ENCODE measurements at places on chromosomes 7 and 10.

GRCh38 chr10:76649723-76650127, 987.9 kb downstream of the KCNMA1 start:
- peak; percentile 55 for DNase-seq

GRCh38 chr7:50405221-50405620, 44.9 kb downstream of the FIGNL1 start:
- no peak for DNase-seq

DNA sequence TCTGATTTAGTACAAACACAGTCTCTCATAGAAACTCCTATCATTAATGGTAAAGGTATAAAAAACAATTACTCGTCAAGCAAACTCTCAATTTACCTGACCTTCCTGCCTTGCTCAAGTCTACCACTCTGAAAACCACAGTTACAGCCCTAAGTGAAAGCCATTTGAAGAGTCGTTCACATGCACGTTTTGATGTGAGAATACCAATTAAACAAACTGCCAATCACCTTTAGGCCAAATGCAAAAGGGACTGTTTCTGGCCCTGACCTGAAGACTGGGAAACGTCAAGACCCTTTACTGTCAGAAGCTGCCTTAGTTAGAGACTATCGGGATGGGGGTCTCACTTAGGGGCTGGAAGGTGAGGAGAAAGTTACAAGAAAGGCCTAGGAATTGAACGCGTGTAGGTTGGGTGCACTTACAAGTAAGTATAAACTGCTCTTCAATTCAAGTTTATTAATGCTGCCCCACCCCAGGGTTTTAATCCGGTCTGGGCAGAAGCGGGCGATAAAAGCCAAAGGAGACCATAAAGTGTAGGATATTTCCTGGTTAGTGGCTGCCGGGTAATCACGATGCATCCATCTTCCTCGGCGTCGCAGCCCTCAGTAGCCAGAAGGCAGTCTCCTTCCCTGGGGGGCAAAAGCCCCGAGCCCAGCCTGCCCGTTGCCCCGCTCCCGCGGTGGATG, 935 bp downstream of the TM9SF3 start:
- peak; percentile 29 for DNase-seq

DNA sequence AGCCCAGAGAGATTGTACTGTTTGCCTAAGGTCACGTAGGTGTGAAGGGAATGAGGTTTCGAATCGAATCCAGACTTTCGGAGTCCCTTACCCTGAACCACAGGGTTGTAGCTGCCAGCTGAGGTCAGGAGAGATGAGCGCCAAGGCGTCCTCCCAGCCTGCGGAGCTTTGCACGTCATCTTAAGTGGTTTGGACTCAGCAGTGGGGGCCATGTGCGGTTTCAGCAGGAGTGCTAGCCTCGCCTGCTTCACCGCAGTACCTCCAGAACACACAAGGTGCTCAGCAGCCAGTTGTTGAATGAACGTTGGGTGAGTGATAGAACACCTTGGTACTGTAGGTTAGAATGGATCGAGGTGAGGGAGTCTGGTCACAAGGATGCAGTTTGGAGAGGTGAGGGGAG, 74.9 kb upstream of the PPIF start:
- no peak for DNase-seq

DNA sequence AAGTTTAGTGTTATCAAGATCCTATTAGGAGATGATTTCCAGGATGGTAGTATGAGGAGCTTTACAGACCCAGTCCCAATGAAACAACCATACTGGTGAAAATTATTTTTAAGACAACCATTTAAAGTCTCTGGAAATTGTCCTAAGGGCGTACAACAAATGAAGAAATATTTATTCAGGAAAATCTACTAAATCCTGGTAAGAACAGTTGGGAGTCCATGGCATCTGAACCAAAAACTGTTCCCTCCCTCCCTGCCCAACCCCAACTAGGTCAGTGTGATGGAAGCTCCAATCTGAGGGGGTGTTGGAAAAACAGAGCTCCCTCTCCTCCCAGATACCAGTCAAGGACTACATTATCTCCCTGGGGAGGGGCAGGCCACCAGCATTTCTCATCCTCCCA, 74.7 kb upstream of the MKLN1 start:
- DNase-seq = no peak

DNA sequence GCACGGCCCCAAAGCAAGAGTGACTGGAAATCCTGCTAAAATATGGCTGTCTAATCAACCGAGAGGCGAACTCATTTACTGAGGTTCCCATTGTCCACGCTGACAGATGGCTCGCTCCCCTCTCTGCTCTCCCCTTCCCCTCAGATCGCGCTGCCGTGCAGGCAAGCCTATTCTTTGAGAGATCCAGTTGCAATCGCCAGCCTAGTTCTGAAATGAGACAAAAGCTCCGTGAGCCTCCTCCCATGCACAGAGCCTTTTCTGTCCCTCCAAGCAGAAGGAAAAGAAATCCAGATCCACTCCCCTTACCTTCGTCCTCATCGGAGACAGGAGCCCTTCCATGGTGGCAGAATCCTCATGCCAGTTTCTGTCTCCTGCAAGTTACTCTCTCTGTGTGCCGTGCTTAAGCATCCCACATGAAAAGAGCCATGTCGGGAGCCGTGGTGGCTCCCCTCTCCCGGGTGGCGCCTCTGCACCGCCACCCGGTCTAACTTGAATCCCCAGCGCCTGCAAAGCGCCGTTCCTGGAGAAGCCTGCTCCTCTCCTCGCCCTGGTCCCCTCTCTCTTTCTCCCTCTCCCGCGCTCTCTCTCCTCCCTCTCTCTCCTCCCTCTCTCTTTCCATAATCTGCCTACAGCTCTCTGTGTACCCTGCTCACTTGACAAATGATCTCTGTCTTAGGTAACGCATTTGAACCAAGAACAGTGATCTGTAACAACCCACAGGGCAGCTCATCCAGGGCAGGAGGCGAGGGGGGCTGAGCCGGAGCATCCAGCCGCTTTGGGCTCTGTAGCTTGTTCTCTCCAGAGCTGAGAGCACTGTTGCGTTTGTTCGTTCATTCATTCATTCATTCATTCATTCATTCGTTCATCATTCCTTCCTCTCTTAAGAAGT, 156.8 kb downstream of the FRMD4A start:
- DNase-seq = peak; percentile 29

- DNase-seq = no peak
Measured at GRCh38 chr10:82914655-82915136, 1039.7 kb downstream of the NRG3 start.

GRCh38 chr10:107440741-107441140, 276.2 kb upstream of the SORCS1 start:
- DNase-seq = no peak

GRCh38 chr10:81040940-81041339, 503.2 kb downstream of the SH2D4B start:
- no peak for DNase-seq

GRCh38 chr10:124587811-124588211, 126.2 kb downstream of the LHPP start:
- no peak for DNase-seq

DNA sequence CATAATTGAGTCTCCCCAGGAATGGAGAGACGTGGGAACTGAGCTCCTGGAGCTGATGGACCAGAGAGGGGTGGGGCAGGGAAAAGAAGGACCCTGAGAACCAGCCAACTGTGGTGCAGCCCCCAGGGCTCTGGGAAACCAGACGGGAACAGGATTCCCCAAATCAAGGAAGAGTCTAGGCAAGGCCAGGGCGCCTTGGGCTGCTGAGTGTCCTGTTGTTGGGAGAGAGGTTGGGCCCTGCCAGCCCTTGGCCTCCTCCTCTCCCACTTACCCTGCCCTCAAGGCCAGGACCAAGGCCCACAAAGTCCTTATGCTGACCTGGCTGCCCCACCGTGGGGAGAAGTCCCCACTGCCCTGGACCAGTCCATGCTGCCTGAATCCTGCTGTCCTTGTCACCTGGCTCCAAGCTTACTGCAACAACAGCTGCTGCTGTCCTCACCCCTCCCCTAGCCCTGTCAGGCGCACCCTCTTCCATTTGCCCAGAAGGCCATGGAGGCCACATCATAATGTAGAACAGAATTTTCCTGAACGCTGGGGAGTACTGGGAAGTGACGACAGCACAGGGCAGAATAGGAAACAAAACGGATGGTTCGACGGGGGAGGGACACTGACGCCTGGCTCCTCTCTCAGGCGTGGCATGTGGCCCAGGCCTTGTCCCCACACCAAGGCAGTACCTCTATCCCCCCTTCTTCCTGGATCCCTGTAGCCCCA, 132.9 kb upstream of the ZMIZ1 start:
- no peak for DNase-seq

DNA sequence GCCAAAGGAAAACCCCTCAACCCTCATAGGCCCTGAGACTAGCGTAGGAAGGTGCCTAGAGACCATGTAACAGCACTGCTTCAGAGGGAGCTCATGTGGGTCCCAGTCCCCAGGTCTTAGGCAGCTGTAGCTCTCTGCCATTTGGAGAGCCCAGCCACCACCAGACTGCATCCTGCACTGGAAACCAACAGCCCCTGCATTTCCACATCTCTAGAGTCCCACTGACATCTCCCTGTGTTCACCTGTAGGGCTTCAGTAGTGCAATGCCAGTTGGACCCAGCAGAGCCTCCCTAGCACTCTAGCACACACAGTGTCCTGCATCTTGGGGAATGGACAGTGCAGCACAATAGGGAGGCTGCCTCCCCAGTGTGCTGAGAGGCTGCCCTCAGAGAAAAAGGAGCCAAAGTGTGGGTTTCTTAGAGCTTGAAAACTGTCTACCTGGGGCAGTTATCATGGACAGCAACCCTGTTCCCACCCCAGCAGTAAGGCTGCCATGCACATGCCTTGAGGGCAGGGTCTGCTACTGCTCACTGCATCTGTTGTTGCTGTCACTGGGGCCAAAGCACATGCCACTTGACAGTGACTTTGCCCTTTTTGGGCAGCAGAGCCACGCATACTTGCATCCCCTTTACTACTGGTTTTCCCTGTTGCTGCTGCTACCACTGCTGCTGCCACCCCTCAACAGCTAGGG, 46.7 kb upstream of the ANTXRL start:
- no peak for DNase-seq

DNA sequence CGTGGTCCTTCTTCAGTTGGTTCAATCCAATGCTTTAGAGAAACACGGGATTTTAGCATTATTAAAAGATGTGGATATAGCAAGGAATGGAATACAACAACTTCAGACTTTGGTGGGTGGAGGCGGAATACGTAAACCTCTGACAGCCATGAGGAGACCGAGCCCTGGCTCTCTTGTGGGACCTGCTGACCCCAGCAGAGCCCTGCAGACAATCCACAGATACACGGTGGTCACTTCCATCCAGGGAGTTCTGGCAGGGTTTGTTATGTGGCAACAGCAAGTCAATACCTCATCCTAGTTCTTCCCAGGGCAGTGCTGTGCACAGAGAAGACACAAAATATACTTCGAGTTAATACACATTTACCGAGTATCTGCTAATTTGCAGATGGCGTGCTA, 118.5 kb upstream of the DIP2C start:
- DNase-seq = no peak

- DNase-seq = no peak
Measured at GRCh38 chr10:78614267-78614666, 454.5 kb upstream of the ZMIZ1 start.

DNA sequence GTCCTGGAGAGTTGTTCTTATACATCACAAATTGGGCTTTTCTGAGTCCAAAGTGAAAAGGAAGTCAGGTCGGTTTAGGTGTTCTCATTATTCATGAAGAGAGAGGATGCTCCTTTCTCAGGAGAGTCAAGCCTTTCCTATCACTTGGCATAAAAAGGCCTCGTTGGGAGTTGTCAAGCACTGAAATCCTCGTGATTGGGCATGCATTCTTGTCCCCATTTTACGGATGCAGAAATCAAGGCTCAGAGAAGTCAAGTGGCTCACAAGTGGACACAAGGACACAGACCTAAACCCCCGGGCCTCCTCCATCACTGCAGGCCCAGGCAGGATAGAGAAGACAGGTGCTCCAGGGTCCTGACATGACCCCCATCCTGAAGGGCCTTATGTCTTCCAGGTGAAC, 8.5 kb downstream of the RBP3 start:
- no peak for DNase-seq

DNA sequence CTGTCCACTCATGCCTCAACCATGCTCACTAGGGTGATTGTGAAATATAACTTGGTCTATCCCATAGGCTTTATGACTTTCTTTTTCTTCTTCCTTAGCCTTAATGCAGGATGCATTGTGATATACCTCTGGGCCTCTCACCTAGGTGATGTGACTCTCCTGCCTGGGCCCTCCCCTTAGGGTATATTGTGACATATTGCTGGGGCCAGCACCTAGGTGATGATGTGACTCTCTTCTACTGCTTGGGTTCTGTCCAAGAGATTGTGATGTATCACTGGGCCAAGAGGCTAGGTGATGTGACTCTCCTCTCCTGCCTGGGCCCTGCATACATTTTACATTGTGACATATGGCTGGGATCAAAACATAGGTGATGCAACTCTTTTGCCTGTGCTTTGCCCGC, 14.7 kb upstream of the ZNF107 start:
- peak; percentile 61 for DNase-seq

- no peak for DNase-seq
Measured at GRCh38 chr10:58400609-58401008, 15.4 kb downstream of the TFAM start.

DNA sequence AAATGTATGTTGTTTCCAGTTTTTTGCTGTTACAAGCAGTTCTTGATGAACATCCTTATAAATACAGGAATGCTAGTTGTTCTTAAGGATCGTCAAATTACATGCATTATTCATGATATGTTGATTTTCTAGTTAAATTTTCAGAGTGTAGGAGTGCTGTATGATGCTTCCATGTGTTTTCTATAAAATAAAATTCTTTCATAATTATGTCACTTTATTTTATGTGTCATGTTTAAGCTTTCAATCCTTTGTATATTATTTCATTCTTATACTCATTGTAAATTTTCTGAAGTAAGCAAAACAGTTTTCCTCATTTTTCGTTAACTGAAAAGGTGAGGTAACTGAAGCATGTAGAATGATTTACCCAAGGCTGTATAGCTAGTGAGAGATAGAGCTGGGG, 16.8 kb upstream of the MYPN start:
- no peak for DNase-seq

- DNase-seq = no peak
Measured at GRCh38 chr10:48818861-48819520, 120.6 kb downstream of the LRRC18 start.

GRCh38 chr10:130338636-130339024, 202.4 kb downstream of the GLRX3 start:
- no peak for DNase-seq

- peak; percentile 4 for DNase-seq
Measured at GRCh38 chr10:20624642-20625041, 272.5 kb downstream of the NEBL start.

DNA sequence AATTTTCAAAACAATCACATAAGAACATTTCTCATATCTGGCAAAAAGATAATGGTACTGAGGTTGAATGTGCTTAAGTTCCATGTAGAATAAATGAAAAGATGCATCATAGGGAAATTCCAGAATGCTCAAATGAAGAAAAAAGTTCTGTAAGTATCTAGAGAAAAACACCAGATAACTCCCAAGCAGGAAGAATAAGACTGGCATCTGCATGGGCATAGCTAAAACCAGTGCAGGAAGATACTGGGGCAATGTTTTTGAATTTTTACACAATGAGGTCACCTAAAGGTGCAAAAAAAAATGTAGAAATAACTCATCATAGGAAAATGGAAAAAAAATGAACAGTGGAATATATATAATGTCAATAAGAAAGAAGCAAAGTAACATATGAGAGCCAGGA, 275.2 kb downstream of the BAMBI start:
- DNase-seq = no peak
